RWPE1 (cell line): ENCODE measurements at places on chromosomes 11 and 22.

GRCh38 chr11:65388731-65389130 lies 2.3 kb downstream of the FRMD8 start:
- DNase-seq: no peak

DNA sequence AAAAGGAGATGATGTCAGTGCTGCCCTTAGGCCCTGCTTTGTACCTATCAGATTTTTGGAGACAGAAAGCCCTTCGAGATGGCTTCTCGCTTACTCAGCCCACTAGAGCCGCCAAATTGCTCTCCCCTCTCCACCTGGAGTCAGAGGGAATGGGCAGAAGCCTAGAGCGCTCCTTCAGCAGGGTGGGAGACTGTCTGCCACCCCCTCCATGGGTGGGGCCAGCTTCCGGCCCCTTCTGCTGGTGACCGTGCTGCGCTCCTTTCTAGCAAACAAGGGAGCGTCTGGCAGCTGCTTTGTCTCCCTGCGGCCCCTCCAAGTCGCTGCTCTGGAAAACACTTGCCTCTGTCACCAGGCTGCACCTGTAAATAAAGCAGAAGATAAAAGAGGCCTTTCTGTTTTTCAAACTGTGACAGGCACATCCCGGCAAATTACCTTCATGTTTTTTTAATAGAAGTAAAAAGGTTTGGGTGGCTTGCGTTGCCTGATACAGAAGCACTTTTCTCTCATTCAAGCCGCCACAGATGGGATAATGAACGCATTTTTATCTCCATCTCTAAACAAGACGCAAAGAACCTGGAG lies 145.7 kb upstream of the NECTIN1 start:
- DNase-seq: no peak

DNA sequence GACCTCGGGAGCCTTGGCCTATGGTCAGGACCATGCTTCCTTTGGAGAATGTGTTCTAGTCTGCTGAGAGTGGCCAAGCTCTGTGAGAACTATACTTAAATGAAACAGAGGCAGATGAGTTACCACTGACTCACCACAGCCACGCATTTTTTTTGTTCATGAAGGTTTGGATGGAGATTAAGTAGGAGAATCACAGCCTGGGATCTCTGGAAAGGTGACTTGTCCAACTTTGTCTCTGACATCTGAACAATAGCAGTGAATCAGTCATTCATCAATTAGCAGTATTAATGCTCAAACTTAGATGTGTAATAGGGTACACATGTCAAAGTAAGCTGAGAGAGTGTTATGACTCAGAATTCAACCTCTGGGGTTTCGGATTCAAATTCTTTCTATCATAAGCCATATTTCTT lies 100.7 kb upstream of the ANO3 start:
- peak; percentile 75 for DNase-seq

DNA sequence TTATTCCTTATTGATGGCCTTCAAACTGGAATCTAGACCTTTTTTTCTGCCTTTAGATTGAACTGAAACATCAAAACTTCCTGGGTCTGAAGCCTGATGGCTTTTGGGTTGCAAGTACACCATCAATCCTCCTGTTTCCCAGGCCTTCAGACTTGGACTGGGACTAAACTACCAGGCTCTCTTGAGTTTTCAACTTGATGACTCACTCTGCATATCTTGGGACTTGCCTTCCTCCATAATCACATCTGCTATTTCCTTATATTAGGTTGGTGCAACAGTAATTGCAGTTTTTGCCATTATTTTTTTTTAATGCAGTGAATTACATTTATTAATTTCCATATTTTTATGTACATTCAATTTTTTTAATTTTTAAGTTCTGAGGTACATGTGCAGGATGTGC lies 7.0 kb downstream of the OR51B5 start:
- no peak for DNase-seq

DNA sequence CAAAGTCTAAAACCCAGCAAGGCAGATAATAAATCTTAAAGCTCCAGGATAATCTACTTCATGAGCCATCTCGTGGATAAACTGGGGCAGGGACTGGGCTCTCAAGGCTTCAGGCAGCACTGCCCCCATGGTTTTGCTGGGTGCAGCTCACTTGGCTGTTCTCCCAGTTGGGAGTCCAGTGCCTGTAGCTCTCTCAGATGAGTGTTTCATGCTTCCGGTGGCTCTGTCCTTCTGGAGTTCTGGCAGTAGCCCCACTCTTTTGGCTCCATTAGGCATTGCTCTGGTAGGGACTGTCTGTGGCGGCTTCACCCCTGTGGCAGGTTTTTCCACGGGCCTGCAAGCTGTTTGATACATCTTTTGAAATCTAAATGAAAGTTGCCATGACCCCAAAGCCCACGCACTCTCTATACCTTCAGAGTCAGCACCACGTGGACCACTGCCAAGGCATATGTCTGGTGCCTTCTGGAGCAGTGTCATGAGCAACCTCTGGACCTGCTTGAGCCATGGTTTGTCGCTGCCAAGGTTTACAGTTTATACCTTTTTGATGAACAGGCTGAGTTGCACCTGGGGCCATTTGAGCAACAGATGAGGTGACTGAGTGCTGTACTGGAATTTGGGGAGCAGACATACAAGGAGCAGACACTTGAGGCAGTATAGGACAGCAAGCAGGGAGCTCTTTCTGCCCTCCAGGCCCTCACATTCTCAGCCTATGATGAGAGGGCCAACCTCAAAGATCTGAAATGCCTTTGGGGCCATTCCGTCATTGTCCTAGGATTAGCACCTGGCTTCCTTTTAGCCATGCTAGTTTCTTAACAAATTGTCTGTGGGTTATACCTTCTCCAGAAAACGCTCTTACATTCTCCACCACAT lies 48.6 kb downstream of the MTNR1B start:
- DNase-seq: no peak

GRCh38 chr11:76493626-76494539 lies 49.1 kb downstream of the EMSY start:
- no peak for DNase-seq

DNA sequence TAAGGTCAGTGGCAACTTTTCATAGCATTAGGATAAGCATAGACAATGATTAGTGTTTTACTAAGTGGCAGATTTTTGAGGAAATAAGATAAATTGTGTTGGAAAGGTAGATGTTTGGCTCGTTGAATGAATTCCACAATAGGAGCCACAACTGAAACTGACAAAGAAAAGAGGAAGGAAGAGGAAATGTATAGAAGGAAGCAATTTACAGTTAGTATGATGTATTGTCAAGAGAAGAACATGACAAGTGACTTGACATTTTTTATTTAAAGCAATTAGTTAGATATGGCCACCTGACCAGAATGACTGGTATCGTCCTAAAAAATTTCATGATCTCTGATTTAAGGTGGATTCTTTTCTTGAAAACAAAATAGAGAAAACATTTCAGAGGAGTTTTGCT lies 3.1 kb upstream of the RAG2 start:
- no peak for DNase-seq

DNA sequence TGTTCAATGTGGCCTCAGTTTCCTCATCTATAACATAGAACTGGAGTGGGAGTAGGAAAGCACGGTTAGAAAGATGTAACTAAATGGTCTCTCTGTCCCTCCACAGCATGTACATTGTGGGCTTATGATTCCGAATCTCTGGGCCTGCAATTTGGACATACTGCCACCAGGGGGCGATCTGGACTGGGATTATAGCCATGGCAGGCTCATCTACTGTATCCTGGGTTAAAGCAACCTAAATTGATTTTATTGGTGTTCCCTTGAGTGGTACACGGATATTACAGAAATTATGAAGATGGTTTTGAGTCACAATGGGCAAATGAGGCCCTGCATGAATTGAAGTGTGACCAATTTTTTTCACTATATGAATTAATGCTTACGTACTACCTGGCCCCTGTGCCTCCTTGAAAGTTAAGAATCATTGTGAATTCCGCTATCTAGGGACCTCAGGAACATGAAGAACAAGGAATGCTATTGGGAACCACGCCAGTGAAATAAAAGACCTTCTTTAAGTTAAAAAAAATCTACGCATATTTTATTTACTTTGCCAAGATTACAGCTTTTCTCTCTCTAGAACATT lies 32.9 kb downstream of the TST start:
- DNase-seq: no peak

DNA sequence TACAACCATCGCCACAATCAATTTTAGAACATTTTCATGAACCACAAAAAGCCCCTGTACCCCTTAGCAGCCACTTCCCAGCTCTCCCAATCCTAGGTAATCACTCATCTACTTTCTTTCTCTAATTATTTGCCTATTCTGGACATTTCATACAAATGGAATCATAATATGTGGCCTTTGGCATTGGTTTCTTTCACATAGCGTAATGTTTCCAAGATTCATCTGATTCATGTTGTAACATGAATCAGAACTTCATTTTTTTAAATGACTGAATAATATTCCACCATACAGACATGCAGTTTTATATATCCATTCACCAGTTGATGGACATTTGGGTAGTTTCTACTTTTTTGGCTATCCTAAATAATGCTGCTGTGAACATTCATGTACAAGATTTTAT lies 56.2 kb upstream of the RCN1 start:
- no peak for DNase-seq
